ENCODE measurements at places on chromosomes 5 and 9.

- DNase-seq: no peak
Measured at GRCh38 chr5:66169534-66169933, 25.4 kb downstream of the SREK1 start.

- DNase-seq: no peak
Measured at GRCh38 chr5:179118338-179118737, 58.2 kb downstream of the ZNF354C start.

DNA sequence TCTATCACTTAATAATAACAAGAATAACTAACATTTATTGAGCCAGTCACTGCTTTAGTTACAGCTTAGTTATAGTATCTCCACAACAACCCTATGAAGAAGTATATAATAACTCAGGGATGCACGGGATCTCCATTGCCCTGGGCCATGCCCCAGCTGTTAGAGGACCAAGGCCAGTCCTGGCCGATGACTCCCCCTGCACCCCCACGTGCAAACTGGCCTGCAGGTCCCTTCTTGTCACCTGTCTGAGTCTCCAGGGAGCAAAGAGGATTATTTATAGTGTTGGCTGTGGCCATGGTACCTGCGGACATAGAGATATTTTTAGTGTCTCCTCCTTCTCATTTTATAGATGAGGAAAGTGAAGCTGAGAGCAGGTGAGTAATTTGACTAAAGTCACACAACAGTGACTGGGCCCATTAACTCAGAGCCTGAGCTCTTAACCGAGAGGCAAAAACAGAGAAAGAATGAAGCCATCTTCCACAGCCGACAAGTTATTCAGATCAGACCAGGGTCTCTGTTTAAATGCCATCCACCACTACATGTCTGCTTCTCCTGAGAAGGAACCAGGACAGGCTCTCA, 94.4 kb downstream of the TMEM215 start:
- DNase-seq: no peak

DNA sequence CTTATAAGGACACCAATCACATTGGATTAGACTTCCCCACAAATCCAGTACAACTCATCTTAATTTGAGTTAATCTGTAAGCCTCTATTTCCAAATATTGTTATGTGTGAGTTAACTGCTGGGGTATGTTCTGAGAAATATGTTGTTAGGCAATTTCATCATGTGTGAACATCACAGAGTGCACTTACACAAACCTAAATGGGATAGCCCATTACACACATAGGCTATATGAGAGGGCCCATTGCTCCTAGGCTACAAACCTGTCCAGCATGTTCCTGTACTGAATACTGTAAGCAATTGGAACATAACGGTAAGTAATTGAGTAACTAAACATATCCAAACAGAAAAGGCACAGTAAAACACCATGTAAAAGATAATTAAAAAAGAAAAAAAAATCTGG, 19.1 kb upstream of the ARSI start:
- DNase-seq: peak; percentile 38

DNA sequence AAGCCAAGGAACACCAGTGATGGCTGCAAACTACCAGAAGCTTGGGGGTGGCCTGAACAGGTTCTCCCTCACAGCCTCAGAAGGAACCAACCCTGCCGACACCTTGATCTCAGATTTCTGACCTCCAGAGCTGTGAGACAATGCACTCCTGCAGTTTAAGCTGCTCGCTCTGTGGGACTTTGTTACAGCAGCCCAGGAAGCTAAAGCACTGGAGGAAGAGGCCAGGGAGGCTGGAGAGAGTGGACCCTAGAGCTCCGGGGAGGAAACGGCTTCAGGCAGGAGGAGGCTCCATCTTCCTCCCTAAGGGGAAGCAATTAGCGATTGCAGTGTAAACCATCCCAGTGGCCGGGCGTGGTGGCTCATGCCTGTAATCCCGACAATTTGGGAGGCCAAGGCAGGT, 25.1 kb downstream of the BARX1 start:
- no peak for DNase-seq

- DNase-seq: peak; percentile 34
Measured at GRCh38 chr9:107540164-107540561, 50.6 kb upstream of the KLF4 start.

DNA sequence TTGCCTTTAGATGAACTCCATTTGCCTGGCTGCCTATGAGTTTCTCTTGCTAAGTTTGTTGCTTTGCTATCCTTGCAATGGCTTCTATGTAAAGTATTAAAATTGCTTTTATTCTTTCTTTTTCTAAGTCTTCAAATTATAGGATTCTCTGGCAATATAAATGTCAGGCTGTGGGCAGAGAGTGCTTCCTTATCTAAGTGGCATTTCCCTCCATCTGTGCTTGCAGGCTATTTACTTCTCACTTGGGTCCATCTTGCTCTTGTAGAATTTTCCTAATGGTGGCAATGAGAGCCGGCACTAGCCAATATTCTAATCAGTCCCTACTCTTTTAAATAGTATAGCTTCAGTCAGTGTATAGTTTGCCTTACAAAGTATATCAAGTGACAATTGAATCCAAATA, 63.3 kb downstream of the FAM174A start:
- DNase-seq: no peak

GRCh38 chr5:53815471-53815870, 255.0 kb downstream of the NDUFS4 start:
- DNase-seq: no peak

DNA sequence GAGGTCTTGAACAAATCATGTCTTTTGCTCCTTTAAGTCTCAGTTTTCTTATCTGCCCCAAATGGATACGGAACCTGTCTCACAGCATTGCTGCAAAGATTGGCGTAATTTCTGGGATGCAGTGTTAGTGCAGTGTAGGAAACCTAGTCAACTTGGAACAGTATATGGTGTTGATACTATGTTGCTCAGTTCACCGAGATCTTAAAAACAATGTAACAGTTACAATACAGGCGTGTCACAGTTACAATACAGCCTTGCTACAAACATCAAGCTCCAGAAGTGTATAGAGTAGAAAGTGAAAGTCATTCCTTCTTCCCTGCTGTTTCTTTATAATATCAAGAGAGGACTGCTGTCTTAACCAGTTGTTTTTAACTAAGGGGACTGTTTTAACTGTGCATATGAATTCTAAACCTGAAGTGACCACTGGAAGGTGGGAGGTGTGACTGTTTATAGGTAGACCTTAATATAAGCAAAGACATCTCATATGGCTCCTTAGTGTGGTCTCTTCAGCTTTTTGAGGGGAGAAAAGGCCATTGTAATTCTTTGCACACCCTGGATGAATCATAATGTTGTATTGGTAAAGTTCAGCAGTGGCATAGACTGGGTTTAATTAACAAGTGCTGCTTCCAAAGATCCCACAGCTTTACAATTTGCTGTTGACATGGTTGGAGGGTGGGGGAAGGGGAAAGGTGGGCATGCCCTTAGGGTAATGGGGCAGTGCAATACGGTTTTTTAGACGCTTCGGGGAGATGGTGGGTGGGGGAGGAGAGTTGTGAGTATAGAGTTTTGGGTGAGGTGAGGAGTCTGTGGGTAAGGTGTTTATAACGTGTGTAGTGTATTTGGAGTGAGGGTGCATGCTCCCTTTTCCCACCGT, 12.9 kb downstream of the PRRC2B start:
- DNase-seq: no peak

DNA sequence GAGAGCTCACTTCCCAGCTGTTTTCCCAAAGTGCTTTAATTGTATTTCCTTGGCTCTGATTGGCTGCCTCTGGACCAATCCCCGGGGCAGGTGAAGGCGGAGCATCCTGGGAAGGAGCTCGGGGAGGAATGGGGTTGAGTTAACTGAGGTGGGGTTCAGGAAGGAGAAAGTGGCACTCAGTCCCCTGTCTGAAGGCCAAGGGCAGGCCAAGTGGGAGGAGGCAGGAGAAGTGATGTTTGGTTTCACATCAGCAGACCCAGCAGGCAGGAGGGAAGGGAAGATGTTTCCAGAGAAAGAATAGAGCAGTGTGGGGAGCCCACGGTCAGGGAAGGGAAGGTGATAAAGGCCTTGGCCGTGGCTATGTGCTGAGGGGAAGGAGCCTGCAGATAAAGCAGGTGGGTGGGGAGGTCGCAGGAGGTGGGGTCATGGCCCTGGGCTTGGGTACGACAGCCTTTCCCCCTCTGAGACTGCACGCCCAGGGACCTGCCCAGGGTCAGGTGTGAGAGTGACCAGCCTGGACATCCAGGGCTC, 3.1 kb downstream of the TSPAN17 start:
- no peak for DNase-seq

DNA sequence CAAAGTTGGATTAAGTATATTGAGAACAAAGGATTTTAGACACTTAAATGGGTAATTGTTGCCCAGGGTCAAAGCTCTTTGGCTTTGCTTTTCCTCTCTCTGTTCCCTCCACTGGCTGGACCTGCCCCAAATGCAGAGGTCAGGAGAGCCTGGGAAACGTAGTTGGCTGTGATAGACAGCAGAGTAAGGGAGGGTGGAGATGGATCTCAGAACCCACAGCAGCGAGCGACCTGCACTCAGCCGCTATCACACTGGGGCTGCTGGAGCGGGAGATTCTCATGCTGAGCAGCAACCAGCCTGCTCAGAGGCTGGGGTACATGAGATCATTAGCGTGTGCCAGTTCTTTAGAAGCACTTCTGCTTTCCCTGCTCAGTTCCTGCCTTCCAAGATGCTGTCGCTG, 71.8 kb upstream of the TTC23L start:
- no peak for DNase-seq

- peak; percentile 55 for DNase-seq
Measured at GRCh38 chr5:36728697-36729543, 122.5 kb downstream of the SLC1A3 start.

- DNase-seq: no peak
Measured at GRCh38 chr5:154243736-154244135, 53.2 kb downstream of the GALNT10 start.

DNA sequence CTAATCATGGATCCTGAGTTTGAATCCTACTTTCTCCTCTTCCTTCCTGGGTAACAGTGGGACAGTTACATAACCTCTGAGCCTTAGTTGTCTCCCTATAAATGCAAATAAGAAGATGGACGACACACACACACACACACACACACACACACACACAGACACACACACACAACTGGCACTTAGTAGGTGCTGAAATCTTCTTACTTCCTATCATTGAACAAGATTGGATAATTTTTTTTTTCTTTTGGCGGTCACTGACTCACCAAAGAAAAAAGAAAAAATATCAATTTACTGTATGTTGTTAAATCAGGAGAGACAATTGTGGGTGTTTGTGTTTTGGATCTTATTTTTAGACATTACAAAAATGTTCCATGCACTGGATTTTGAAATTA, 28.4 kb upstream of the TNFSF8 start:
- DNase-seq: peak; percentile 31

DNA sequence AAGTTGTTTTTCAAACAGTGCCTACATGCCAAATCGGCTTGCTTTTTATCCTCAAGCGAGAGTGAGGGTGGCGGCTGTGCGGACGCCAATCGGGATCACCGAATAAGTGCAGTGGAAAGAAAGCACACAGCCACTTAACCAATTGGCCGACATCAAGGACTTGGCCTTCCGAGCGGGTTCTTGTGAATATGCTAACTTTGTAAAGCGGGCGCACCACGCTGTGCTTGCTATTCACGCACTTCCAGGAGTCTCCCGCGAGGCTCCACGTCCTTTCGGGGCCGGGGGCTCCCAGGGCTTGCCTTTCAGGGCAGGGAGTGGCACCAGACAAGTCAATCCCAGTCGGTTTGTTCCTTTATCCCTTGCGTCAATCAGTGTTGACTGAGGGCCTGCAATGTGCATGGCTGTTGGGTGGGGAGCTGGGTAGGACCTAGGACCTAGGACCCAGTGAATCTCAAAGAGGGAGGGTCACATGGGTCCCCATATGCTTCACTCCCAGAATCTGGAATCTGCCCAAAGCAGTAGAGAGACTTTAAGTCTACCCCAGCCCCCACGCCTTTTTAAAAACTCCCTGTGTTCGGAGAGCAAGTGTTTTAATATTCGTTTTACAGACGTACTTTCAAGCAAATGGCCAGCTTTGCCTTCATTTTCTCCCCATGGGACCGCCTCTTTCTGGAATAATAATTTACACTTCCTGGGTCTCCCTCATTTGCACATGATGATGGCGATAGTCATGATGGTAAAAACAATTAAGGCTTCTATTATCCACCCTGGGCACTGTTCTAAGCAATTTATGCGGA, 2.0 kb upstream of the GCNT4 start:
- DNase-seq: peak; percentile 51

DNA sequence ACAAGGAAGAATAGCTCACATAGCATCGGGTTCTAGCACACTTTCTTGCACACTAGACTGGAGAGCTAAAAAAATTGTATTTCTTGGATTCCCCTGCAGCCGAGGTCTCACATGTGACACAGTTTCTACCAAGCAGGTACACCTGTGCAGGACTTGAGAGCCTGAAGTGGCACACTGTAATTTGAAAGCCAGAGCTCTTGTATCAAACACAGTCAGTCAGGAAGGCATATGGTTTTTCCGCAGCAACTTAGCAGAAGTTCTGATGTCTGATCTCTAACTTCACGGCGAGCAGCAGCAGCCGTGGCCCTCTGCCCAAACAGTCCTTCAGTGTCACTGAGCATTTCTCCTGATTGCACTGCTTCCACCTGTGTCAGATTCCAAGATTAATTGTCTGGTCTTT, 25.5 kb downstream of the TMEM245 start:
- DNase-seq: no peak

DNA sequence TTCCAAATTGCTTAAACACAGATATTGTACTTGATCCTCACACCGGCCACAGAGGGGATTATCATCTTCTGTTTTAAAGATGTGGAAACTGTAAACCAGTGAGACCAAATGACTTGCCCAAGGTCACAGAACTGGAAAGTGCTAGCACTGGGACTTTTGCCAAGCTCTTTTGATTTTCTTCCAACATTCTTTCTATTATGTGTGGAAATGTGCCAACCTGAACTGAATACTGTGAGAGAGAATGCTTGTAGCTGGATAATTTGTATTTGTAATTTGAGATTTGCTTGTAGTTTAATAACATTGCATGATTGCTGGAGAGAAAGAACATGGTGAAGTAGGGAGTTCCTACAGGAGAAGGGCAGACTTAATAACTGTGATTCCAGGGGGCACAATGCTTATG, 977.9 kb upstream of the NUDT12 start:
- DNase-seq: peak; percentile 43

DNA sequence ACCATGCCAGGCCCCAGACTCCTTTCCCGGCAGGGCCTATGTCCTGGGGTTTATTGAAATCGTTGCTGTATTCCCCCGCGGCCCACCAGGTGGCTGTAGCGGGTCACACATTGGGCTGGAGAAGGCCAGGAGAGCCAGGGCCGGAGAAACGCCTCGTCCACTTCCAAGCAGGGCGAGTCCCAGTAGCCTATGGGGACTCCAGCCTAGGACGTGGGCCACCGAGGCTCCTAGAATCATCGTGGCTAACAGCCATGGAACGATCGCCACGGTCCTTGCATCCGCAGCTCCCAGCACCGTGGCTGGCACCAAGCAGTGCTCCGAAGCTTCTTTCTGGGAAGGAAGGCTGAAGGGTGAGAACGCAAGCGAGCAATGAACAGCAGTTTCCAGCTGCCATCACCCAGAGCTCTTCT, 87.7 kb downstream of the ENTREP1 start:
- peak; percentile 59 for DNase-seq

- no peak for DNase-seq
Measured at GRCh38 chr5:1660511-1660910, 136.8 kb upstream of the LPCAT1 start.

GRCh38 chr5:167426501-167426900, 864.9 kb upstream of the WWC1 start:
- no peak for DNase-seq

- no peak for DNase-seq
Measured at GRCh38 chr5:86124333-86124732, 493.4 kb upstream of the COX7C start.
